ENCODE measurements at places on chromosomes 7 and 10. TPM values are rescaled to one million over a fixed set of nuclear protein-coding genes. Genes with fewer than 3 reads are reported as not detected.

The KIF11 gene
- 0.89 TPM for total RNA-seq

GRCh38 chr10:19480353-19480752 lies 335.9 kb upstream of the PLXDC2 start:
- DNase-seq = no peak

DNA sequence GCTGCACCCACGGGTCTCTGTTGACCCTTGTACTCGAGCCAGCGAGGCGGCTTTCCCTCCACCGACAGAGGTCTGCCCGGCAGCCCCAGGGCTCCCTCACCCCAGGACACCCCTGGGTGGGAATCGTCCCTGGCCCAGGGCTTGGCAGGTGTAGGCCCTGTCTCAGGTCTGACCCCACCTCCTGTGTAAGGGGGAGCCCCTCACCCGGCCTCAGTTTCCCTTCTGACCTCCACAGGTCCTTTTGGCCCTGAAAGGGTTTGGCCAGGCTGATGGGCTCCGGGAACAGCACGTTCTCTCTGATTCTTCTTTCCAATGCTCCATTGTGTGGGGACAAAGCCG lies 25.0 kb upstream of the ELFN1 start:
- no peak for DNase-seq

DNA sequence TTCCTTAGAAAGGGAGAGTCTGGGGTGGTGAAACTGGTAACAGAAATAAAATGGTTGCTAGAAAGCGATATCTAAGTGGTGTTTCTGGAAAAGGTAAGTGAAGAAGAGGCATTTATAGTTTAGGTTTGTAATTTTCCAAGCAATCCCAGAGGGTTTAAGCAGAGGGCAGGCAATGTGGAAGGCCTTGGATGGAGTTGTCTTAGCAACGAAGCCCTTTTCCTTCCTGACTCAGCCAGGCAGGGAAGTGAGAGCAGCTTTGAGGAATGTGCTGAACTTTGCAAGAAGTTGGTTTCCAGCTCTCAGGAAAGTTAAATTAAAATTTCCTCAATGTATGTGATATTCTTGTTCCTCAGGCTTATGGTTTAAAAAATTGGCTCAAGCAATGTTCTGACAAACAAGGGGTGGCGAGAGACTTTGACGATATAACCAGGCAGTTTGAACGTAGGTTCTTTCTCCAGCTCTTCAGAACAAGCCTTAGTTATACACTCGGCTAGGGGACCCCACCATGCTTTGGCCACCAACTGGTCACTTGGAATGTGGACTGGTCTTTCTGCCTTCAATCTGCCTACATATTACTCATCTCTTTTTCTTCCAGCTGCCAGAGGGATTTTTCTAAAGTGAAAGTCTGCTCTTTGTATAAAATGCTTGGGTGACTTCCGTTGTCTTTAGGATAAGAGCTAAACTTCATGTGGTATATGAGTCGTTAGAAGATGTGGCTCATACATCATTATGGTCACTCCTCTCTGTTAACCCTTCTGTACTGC lies 66.9 kb upstream of the SLC25A13 start:
- no peak for DNase-seq

DNA sequence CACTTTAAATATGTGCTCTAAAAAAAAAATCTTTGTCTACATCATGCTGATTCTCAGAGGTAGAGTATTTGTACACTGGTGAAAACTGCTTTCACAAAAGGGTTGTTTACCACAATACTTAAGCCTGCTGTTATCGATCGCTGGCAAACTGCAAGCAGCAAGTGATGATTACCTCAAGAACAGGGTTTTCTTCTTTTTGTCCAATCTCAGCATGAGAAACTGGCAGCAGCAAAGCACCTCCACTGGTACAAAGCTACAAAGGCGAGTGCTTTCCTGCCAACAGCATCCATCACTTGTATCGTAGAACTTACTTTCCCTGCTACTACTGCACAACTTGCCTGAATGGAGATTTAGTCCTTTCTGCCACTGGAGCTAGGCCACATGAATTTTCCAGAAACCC lies 276.5 kb downstream of the DGKB start:
- no peak for DNase-seq

- no peak for DNase-seq
These were observed 194.6 kb downstream of the COBL start for GRCh38 chr7:51121931-51122425.

GRCh38 chr7:116553168-116553964 lies 28.5 kb downstream of the CAV1 start:
- no peak for DNase-seq

The NKX1-2 gene
- not detected for total RNA-seq

GRCh38 chr7:26013551-26014083 lies 138.4 kb upstream of the NFE2L3 start:
- DNase-seq = no peak

GRCh38 chr10:63227207-63227895 lies 94.2 kb downstream of the NRBF2 start:
- no peak for DNase-seq

DNA sequence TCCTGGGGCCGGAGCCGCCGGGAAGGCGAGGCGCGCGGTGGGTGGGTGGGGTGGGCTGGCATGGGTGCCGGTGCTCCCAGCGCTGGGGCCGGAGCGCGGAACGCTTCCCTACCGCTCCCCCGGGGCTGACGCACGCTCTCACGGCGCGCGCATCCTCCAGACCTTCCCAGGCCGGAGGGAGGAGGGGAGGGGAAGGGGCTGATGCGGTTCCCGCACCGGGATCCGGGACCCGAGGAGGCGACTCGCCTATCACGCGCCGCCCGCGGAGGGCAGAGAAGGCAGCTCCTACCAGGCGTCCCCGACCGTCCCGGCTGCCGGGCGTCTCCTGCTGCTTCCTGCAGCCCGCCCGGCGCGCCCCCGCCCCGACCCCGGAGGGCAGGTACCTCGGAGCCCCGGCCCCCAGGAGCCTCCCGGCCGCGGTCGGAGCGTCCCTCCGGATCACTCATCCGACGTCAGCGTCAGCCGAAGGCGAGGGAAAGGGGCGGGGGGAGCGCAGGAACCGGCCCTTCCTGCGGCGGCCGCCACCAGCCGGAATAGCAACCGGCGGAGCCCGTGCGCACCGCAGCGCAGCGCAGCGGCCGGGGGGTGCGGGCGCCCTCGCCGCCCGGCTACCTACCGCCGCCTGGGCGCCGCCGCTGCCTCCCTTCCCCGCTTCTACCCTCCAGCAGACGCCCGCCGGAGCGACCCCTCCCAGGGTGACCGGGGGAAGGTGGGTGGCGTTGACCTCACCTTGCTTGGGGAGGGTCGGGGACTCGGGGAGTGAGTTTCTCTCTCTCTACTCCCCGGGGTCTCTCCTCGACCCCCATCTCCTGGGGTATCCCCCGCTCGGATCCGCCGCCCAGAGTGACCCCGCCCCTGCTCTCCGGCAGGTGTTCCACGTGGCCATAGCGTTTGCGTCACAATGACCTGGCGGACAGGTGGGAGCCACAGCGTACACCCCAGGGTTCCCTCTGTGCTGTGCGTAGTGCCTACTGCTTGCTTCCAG lies at the start of gene ICA1:
TSS of gene ICA1 (minus strand) at position 457 of the 985 bp plus-strand sequence. CDS start 26,241 bp downstream, outside the sequence.
- peak; percentile 69 for DNase-seq

DNA sequence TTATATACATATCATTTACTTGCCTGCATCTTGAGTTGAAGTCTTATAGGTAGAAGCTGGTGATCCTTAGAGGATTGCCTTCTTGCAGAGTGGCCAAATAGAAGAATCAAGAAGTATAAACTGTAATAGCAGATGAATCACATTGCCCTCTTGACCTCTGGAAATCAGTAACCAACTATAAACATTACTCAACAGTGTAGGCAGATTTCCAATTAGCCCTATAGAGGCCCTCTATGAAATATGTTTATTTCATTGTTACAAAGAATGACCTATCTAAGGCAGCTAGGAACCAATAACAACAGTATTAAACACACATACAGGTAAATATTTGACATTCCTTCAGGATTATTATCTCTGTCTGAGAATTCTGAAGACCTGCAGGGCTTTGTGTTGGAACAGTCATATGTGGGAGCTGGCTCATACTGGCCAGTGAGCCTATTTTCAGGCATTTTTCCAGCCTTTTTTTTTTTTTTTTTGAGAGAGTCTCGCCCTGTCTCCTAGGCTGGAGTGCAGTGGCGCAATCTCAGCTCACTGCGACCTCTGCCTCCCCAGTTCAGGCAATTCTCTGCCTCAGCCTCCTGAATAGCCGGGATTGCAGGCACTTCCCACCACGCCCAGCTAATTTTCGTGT lies 7.2 kb upstream of the SRI start:
- DNase-seq = no peak

DNA sequence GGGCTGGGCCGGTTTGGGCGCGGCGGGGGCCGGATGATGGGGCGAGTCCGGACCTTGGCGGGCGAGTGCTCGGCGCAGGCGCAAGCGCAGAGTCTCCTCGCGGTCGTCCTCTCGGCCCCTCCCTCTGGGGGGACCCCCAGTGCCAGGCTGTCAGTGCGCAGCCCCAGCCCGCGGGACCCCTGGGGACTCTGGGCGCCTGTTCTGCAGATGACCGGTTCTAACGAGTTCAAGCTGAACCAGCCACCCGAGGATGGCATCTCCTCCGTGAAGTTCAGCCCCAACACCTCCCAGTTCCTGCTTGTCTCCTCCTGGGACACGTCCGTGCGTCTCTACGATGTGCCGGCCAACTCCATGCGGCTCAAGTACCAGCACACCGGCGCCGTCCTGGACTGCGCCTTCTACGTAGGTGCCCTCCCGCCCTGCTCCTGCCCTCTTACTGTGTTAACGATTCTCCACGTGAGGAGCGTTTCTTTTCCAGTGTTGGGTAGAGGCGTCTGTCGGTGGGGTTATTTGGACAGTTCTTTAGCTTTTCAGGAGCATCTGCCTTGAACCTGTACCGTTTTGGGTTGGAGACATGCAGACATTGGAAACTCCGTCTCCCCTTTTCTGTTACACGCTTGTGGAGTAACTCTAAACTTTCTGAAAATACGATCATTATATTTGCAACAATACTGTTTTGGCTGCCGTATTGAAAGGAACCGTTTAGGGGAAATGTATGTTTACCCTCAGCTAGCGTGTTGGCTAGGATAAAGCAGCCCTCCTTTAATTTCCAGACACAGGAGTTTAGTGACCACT lies 706 bp downstream of the BUB3 start:
- no peak for DNase-seq

DNA sequence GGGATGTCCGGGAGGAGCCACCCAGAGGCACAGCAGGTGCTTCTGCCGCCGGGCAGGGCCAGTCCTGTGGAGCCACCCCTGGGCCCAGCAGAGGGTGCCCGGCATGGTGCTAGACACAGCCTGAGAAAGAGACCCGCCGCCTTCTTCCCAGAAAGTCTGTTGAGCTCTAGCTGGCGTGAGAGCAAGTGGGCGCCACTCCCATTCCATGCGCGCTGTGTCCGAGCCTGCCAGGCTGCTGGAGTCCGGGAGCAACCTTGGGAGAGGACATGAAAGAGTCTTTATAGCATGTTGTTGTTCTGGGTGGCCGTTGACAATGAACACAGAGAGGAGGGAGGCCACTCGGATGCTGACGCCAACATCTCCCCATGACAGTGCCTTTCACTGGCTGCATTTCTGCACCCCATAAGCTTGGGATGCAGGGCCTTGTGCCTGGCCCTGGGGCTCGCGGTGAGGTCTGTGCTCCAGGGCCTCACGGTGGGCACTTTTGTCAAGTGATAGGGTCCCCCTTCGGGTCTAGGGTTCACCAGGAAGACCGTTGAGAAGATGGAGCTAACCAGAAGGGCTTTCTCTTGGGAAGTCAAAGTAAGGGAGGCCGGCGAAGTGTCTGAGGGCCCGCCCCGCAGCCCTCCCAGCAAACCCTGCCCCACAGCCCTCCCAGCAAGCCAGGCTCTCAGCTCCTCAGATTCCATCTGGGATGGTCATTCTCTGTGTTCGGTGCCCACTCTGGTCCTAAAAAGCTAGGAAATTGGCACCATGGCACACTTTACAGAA lies 47.3 kb downstream of the NKX6-2 start:
- no peak for DNase-seq

DNA sequence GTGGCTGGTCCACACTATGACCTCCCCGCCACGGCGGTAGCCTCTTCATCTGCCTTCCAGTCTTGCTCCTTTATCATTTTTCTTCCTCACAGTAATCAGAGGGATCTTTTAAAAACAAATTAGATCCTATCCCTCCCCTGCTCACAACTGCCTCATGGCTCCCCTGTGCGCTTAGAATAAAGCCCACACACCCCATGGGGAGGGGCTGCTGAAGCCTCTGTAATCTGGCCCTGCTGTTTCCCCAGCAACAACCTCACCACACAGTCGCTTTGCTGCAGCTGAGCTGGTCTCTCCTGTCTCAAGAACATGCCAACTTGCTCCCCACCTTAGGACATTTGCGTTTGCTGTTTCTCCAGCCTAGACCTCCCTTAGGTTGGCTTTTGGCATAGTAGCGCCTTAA lies 41.0 kb downstream of the SP8 start:
- DNase-seq = no peak

The SPDYE9 gene
- total RNA-seq = not detected

DNA sequence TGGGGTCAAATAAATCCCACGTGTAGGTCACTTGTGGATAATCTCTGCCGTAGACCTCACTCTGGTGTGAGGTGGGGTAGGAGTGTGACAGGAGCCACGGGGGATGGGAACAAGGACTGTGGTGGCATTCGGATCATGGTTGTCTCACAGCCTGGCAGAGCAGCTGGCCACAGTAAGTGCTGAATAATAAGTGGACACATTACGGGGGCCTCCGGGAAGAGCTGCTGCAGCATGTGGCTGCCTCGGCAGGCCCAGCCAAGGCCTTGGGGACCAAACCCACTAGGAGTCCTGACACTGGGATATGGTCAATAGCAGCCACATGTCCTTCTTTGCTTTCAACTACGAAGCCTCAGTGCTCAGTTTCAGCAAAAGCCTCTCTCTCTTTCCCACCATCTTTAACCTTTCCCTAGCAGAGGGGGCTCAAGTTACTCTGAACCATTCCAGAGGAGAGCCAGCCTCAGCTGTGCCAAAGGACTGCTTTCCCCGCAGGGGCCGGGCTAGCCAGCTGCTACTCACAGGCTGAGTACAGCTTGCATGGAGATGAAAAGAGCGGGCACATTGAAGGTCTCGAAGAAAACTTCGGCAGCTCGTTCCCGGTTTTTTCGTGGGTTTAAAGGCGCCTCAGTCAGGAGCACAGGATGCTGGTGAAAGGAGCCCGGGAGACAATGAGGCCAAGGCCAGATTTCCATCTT lies 17.3 kb downstream of the ACTR1A start:
- no peak for DNase-seq

- DNase-seq = no peak
These were observed 40.9 kb upstream of the MET start for GRCh38 chr7:116630932-116631671.

- no peak for DNase-seq
These were observed 287.8 kb upstream of the IGFBP3 start for GRCh38 chr7:46208635-46209525.

The CCL24 gene
- total RNA-seq = 0.67 TPM

DNA sequence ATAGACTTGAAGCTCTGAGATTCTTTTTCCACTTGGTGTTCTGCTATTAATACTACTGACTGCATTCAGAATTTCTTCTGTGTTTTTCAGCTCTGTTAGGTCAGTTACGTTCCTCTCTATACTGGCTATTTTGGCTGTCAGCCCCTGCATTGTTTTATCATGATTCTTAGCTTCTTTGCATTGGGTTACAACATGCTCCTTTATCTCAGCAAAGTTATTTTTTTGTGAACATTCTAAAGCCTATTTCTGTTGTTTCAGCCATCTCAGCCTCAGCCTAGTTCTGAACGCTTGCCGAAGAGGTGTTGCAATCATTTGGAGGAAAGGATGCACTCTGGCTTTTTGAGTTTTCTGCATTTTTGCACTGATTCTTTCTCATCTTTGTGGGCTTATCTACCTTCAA lies 201.5 kb upstream of the GNAI1 start:
- DNase-seq = no peak

The NODAL gene
- total RNA-seq = not detected

- no peak for DNase-seq
These were observed 94.0 kb downstream of the PTPRZ1 start for GRCh38 chr7:121966935-121967332.

GRCh38 chr7:41187322-41187721 lies 515.6 kb downstream of the INHBA start:
- no peak for DNase-seq
